ENCODE measurements at places on chromosomes 2 and 18.

- no peak for ATAC-seq
Observed at GRCh38 chr18:8018701-8019331, 451.7 kb downstream of the PTPRM start.

GRCh38 chr2:176128982-176129796 lies at the start of gene HOXD8:
Gene HOXD8 (plus strand): TSS chr2:176129705. CDS start chr2:176130367, 662 bp downstream.
- no peak for ATAC-seq

DNA sequence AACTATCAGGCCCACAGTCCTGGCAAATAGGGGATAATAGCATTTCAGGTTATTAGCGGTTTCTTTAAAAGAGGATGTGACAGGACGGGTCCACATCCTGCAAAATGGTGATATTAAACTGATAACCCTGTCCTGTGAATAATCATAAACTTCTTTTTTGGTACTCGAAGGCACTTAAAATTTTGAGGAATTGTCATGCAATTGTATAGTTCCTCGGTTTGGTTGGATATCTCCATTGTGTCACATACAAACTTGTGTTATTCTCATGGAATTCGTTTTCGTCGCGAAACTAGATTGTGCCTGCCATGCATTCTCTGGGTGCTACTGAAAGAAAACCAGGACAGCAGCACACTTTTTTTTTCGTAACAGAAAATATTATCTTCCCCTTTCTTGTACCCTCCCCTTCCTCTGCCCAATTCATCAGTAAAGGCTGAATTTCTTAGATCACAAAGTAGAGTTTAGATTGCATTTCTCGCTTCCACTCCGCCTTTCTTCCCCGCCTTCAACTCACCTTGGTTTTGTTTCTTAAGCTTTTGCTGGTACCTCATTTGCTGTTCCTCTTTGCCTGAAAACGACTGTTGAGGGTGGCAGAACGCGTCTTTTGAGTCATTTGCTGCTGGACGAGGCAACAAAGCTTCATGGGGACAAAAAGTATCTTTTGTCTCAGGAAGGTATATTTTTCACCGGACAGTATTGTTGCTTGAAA lies 1.3 kb downstream of the CERS6 start:
- no peak for ATAC-seq

DNA sequence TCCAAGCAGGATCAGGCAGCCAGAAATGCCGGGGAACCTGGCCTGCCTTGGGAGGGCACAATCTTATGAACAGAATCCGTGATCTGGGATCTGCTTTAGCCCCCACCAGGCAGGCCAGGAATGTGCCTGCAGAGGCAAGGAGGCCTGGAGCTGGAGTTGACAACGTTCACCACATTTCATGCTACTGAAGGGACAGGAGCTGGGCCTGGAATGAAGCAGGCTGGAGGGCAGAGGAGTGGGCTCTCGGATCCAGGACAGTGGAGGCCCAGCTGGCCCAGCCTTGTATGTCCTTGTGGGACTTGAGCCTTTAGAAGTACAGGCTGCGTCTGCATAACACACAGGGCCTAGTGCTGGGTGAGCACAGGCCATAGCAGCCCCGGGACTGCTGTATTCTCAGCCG lies 91.8 kb downstream of the KLHL29 start:
- no peak for ATAC-seq

DNA sequence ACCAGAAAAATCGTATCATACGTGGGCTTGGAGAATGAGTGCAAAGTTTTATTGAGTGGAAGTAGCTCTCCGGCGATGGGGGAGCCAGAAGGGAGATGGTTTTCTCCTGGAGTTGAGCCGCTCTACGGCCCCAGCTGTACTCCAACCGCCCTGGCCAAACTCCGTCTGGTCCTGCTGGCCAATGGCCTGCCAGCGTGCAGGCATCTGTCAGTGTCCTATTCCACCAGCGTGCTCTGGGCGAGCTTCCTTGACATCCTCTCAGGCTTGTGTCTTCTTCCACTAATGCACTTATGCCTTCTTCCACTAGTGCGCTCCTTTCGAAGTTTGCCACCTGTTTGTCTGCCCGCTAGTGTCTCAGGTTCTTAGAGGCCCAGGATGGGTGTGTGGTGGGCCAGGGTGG lies 345.5 kb upstream of the CDH19 start:
- no peak for ATAC-seq

DNA sequence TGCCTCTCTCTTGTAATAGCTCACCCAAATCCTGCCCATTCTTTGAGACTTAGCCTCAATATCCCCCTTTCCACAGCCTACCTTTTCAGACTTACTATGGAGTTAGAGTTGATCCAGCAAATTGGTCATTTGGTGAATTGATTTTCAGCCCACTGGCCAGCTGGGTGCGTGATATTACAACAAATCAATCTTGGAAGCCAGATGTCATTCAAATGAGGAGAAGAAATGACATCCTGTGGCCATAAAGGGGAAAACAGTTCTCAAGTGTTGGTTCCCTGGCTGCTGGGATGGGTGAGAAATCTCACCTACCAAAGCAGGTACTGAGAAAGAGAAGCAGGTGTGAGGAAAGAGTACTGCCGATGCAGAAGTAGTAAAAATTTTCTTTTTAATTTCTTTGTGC lies 36.7 kb upstream of the FOXI3 start:
- ATAC-seq: no peak

- ATAC-seq: no peak
Observed at GRCh38 chr18:67733088-67733487, 216.6 kb upstream of the DSEL start.

DNA sequence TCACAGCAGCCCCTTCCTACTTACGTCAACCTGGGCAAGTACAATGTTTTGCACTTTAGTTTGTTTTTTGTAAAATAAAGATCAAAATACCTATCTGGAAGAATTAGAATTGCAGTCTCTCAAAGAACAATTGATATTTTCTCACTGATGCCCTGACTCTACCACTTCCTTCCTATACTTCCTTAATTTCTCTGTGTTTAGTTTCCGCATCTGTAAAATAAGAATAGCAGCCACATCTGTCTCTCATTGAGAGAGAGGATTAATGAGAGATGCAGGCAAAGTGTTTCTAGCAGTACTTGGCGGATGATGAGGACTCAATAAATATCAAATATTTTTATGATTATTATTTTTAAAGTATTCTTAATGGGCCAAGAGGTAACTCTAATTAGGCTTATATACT lies 122.6 kb upstream of the PIEZO2 start:
- no peak for ATAC-seq

DNA sequence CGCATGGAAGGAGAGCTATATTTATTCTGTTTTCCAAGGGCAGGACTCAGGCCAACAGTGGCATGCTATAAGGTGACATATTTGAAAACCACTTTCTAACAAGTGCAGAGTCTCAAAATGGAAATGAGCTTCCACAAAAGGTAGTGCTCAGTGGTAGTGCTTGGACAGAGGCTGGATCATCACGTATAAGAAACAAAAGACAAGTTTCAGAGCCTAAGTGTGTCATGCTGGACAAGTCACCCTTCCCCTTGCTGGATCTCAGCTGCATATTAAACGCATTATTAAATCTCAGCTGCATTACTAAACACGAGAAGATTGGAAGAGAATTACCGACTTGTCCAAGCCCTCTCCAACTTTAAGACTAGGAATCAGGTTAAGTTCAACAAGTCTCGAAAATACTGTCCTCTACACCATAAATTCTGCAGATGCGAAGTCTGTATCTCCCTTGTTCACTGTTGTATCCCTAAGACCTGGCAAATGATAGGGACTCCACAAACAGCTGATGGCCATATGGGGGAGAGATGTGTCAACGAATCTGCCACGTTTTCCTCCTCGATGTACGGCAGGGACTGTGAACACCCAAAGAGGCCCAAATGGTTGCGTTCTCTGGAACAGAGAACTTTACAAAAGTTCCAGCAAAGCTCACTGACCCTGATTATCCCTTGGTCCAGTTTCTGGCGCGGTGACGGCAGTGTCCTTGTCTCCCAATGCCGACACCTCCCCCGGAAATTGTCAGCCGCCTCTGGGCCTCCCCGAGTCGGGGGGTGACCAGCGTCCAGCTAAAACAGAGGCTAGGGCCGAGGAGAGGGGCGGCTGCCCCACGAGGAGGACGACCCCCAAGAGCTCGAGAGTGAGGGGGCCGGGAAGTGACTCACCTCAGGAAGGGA lies 611 bp downstream of the NOL10 start:
- peak; percentile 9 for ATAC-seq

- no peak for ATAC-seq
Observed at GRCh38 chr2:96102596-96103186, 13.7 kb downstream of the ADRA2B start.

DNA sequence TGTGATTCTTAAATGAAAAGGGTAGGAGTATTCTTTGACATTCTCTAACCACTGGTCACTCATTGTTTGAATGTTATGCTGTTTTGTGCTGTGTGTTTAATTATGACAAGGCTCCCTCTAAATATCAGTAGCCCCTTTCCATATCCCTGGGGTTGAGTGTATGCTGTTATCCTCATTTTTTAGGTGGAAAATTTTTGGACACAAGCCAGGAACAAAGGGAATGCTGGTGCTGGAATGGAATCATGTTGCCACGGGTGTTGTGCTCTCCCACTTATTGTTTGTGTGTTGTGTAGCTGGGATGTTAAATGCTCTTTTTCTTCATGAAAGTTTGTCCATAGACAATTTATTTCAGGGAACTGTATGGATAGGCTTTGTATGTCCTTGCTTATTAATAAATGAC lies 43.3 kb downstream of the ZNF532 start:
- ATAC-seq: no peak

DNA sequence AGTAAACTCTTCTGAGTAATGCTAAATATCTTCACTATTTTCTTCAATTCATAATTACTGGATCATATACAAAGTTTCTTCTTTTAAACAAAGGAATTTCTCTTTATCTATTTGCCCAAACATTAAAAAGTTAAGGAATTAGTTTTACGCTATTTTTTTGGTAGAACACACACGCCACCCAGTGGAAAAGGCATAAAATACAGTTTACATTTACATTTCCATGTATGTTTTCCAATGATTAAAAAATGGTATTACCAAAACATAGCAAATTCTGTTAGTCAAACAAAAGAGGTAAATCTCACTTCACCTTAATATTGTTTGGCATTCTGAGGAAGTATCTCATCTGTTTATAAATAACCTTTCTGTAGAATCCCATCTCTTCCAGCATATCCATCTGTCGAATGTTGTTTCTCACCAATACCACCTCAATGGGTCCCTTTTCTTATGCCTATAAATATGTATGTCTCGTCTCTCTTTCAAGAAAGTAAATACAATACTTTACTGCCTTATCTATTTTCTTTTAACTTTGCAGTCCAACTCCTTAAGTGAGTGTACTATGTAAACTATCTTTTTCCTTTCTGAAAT lies 7.2 kb downstream of the BOLL start:
- no peak for ATAC-seq

DNA sequence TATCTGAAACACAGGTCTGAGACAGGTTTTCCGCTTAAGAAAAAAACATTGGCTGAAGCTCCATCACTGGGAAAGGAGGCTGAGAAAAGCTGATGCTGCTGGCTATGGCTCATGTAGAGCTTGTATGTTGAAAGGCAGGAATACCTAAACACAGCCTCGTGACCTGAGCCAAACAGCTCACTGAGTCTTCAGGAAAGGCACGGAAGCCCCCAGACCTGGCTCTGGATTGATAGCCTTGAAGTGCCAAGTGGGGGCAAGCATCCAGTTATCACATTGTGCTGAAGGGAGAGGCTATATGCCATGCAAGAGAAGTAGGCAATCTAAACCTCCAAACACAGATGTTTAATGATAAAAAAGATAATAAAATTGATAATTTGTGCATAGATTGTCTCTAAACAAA lies 21.9 kb downstream of the CYTIP start:
- no peak for ATAC-seq

DNA sequence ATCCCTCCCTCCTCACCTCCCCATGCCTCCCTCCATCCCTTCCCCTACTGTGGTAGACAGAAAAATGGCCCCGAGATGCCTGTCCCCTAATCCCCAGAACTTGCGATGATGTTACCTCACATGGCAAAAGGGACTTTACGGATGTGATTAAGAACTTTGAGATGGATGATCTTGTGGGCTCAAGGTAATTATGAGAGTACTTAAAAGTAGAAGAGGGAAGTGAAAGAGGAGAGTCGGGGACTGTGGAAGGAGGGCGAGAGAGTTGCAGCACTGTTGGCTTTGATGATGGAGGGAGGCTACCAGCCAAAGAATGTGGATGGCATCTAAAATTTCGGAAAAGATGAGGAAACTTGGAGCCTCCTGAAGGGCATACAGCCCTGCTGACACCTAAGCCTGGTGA lies 66.5 kb downstream of the AGAP1 start:
- no peak for ATAC-seq

DNA sequence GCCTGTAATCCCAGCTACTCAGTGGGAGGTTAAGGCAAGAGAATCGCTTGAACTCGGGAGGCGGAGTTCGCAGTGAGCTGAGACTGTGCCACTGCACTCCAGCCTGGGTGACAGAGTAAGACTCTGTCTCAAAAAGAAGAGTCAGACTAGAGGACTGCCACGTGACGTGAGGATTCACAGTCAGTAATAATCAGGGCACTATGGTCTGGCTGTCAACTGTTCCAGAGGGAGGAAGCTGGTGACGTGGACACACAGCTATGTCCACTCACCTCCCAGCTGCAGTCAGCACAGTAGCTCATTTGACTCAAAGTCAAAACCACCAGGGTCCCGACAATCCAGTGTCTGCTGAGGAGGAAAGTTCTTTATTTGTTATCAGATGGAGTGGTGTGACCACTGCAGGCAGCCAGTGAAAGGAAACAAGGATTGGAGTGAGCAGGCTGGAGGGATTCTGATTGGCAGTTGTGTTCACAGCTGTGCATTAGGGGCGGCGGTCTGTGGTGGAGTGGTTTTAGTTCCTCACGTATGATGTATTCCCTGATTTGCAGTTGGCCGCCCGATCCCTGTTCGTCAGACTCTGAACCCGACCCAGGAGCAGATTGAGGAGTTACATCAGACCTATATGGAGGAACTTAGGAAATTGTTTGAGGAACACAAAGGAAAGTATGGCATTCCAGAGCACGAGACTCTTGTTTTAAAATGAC lies 37.9 kb downstream of the MOGAT1 start:
- ATAC-seq: no peak

DNA sequence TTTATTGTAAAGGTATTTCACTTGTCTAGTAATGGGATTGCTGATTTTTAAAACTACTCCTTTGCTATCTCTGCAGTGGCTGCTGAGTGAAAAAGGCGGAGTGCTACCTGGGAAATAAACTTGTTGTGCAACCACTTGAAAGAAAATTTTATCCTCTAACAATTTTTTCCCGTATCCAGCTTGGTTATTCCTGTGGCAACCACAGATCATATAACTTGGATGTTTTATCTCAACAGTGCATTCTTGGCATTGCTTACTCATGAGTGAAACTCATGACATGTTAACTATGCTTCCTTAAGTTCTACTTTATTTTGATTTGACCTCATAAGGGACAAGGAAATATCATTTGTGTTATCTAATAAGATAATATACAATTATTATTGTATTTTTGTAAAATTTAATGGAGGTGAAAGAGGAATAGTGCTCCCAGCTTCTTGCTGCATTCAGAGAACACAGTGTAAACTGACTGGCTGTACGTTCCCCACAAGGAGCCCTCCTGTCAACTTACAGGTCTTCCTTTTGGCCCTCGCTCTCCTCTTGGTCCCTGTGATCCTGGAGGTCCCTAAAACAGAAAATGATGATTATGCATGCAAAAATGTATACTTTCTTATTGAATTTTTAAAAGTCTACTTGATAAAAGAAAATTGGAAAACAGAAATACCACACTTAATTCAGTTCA lies 82.7 kb downstream of the COL5A2 start:
- no peak for ATAC-seq
